ENCODE measurements at places on chromosomes 7 and 10. TPM values are rescaled to one million over a fixed set of nuclear protein-coding genes. Genes with fewer than 3 reads are reported as not detected.

USP6NL gene
- total RNA-seq, result 18.6 TPM

DNA sequence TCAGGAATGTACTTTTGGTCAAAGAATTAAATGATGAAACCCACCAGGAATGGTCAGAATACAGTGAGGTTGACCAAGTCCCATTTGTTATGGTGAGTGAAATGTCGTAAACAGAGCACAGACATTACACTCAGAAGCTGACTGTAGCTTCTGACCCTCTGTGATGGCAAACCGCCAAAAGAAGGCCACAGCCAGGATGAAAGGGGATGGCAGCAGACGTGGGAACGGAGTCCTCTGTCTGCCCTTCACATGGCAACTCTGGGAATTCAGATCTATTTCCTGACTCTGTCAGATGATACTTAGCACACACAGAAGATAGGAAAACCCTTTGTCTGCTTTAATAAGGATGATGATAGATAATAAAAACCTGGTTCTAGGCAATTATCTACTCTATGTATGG, 757.1 kb downstream of the SORCS3 start:
- DNase-seq, result no peak

DNA sequence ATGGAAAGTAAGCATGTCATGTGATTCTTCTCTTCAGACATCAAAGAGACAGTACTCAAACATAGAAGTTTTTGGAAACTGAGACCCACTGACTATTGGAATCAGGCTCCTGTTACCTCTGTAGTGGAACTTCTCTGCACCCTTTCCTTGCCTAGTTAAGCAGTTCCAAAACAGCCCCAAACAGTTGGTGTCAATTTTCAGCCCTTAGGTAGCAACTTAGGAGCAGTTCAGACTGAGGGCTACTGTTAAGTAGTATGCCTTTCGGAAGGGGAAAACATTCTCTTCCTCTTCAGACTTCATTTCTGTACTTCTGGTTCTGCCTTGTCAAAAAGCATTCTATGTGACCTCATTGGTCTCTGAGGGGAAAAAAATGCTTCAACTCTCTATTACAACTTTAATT, 85.7 kb downstream of the ZNF277 start:
- no peak for DNase-seq

GRCh38 chr7:158645842-158646241, 58.2 kb upstream of the PTPRN2 start:
- no peak for DNase-seq

ATOH7 gene
- not detected for total RNA-seq

SPAM1 gene
- not detected for total RNA-seq

GRCh38 chr10:30671026-30671616, 41.6 kb upstream of the LYZL2 start:
- DNase-seq, result peak; percentile 90

TNKS2 gene
- total RNA-seq, result 14.0 TPM

DNA sequence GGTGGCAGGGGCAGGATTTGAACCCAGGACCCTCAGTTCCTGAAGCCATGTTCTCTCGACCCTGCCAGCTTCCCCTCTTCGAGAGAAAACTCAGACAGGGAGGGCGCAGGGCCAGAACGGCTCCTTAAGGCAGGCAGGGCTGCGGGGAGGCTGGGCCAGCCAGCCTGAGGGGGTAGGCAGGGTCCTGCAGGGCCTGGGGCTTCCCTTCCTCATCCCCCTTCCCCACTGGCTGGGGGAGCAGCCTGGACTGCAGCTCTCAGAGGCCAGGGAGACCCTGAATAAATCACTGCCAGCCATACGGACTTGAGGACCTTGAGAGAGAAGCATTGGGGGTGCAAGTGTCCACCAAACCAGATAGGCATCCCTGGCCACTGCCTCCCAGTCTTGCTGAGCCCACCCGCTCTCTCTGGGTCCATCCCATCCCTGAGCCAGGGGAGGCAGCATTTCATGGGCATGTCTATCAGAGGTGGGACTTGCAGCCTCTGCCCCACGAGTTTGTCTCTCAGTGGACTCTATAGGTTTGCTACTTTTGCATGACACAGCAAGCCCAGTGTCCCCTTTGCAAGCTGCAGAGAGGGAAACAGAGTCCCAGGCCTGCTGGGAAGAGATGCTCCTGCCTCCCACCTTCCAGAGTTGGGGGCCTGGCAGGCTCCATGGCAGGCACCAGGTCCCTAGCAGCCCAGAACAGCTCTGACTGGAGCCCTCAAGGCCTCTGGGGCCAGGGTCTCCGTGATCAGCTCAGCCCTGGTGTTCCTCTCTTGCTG, 70.9 kb downstream of the MYL10 start:
- no peak for DNase-seq

DNA sequence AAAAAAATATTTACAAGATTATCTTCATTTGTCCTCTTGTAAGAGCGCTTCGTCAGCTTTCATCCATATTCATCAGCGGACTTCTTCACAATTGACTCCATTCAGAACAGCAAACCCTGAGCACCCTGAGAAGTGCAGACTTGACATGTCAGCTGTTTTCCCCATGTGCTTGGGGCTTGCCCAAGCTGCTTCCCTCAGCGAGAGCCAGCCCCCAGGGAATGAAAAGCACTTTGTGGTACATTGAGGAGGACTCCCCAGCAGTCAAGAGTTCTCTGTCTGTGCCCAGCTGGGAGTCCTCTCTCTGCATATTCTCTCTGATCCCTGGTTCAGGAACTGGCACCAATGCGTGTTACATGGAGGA, 22.7 kb downstream of the HKDC1 start:
- DNase-seq, result no peak

ELOVL3 gene
- 0.15 TPM for total RNA-seq

- DNase-seq, result no peak
Measured at GRCh38 chr10:88064608-88065382, 201.4 kb downstream of the PTEN start.

HOXA9 gene
- 96.1 TPM for total RNA-seq

DNA sequence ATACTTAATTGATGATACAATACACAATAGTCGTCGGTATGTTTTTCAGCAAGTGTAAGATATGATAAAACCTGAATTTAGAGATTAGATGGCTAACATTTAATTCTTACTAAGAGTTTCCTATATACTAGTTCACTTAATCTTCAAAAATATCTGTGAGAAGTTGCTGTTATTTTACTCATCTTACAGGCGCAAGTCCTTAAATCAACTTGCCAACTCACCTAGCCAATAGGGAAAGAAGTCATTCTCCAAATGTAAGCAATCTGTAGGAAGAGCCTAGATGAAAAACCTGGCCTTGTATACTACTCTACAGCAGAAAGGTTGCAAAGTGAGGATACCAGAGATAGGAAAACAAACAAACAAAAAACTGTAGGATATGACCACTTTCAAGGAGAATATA, 10.6 kb downstream of the CD36 start:
- DNase-seq, result no peak

IFIT1B gene
- total RNA-seq, result not detected

GRCh38 chr7:47609803-47610452, 28.0 kb upstream of the TNS3 start:
- DNase-seq, result no peak

- no peak for DNase-seq
Measured at GRCh38 chr7:18231854-18232253, 204.2 kb upstream of the PRPS1L1 start.

GRCh38 chr7:109964780-109965179, 1126.1 kb upstream of the LRRN3 start:
- no peak for DNase-seq

GIMAP7 gene
- total RNA-seq, result not detected
